ENCODE measurements at places on chromosomes 3 and 15.

DNA sequence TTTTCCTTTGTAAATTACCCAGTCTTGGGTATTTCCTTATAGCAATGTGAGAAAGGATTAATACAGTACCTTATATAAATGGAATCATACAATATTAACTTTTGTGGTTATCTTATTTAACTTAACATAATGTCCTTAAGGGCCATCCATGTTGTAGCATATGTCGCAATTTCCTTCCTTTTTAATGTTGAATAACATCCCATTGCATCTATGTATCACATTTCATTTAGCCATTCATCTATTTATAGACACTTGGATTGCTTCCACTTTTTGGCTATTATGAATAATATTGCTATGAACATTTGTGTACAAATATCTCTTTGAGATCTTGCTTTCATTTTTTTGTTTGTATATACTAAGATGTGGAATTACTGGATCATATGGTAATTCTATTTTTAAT, 342.2 kb downstream of the PDCD6IP start:
- DNase-seq: peak; percentile 10

GRCh38 chr3:43217633-43218032, 68.7 kb upstream of the SNRK start:
- peak; percentile 18 for DNase-seq

DNA sequence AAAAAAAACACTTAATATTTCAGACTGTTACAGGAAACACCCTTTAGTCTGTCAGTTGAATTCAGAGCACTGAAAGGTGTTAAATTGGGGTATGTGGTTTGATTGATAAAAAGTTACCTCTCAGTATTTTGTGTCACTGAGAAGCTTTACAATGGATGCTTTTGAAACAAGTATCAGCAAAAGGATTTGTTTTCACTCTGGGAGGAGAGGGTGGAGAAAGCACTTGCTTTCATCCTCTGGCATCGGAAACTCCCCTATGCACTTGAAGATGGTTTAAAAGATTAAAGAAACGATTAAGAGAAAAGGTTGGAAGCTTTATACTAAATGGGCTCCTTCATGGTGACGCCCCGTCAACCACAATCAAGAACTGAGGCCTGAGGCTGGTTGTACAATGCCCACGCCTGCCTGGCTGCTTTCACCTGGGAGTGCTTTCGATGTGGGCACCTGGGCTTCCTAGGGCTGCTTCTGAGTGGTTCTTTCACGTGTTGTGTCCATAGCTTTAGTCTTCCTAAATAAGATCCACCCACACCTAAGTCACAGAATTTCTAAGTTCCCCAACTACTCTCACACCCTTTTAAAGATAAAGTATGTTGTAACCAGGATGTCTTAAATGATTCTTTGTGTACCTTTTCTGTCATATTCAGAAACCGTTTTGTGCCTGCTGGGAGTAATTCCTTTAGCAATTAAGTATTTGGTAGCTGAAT, 17.9 kb downstream of the TMEM43 start:
- DNase-seq: no peak

DNA sequence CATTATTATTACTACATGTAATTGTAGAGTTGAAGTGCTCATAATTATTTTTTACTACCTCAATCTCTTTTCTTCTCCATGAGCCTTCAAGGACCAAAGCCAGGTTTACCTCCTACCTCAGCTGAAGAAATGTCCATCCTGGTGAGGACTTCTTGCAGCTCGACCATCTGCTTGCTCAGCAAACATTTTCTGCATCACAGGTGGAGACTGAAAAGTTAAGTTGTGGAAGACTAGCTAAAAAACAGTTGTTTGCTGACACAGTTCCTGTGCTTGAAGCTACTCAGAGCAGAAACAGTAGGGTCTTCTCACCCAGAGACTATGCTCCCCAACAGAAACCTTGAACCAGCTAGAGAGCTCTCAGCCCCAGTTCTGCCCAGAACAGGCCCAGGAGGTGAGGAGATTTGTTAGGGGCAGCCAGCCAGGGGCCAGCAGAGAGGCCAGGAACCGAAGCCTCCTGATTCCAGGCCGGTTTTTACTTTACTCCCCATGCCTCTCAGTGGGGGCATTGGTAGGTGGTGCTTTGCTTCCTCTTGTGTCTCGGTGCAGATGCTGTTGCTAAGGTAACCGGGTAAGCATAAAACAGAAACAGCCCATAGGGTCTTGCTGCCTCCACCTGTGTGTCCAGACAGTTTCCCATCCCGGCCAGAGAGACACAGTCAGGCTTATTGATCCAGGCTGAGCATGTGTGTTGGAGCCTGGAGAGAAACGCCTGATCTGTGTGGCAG, 54.9 kb downstream of the CCNL1 start:
- DNase-seq: no peak

GRCh38 chr15:92473756-92474155, 80.1 kb downstream of the ST8SIA2 start:
- DNase-seq: no peak

GRCh38 chr15:101023501-101024072, 104.4 kb downstream of the LRRK1 start:
- DNase-seq: no peak

DNA sequence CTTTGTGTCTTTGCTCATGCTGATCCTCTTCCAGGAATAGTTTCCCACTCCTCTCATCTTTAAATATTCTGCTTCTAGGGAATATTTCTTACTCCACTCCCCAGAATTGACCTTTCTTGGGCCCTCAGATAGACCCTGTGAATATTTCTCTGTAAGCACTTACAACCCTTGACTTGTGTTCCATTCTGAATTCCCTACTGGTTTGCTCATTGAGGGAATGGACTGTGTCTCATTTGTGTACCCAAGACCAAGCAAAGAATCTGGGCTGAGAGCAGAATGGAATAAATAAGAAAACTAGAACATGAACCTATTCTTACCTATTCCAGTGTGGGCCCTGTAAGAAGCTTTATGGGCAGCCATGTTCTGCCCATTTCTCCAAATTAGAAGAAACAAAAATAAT, 72.7 kb upstream of the TSPAN3 start:
- no peak for DNase-seq

- DNase-seq: no peak
Observed at GRCh38 chr3:121481106-121481880, 64.5 kb downstream of the POLQ start.

- DNase-seq: no peak
Observed at GRCh38 chr3:76267851-76268380, 482.6 kb upstream of the ZNF717 start.

DNA sequence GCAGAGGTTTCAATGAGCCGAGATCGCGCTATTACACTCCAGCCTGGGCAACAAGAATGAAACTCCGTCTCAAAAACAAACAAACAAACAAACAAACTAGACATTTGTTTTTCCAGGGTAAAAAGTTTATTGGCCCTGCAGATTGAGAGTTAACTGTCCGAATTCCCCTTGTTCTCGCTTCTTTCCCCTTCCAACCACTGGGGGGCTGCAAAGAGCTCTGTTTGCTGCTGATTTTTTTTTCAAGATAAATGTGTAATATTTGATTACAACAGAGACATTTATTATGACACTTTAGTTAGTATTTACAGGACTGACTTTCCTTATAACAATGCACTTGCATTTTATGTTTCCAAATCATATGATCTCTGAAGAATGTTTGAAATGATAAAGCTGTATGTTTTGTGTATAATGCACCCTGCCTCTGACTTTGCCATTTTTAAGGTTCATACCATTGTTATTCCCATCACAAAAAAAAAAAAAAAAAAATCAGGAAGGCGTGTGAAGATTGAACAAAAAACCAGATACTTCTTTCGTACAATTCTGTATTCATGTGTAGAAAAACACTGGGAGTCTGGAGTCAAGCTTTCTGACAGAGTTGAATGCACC, 2.8 kb downstream of the CLSTN2 start:
- peak; percentile 36 for DNase-seq

DNA sequence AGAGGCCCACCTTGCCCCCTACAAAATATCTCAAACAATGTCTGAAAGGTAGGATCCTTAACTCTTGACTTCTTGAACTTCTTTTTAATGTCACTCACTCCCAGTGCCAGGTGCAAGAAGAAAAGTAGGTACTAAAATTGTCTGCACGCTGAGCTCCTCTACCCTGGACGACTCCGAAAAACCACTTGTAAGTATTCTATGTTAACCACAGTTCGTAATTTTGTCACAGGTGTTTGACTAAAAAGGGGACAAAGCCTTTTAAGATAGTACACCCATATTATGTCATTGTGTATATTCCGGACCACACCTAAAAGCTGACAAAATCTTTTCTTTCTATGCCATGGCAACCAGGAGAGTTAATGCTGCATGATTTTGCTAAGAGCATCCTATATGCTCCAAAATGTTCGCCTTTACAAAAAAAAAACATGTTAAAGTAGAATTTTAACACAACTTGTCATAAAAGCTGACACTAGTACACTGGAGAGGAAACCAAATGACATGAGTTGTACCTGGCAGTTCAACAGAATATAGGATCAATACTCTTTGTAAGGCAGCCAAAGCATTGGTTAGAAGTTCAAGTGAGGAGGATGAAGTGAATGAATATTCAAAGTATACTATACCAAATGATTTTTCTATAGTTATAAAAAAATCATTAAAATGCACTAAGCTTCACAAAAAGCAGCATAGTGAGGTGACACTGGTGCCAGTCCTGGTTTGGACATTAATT, 210.5 kb downstream of the FOXP1 start:
- DNase-seq: no peak

DNA sequence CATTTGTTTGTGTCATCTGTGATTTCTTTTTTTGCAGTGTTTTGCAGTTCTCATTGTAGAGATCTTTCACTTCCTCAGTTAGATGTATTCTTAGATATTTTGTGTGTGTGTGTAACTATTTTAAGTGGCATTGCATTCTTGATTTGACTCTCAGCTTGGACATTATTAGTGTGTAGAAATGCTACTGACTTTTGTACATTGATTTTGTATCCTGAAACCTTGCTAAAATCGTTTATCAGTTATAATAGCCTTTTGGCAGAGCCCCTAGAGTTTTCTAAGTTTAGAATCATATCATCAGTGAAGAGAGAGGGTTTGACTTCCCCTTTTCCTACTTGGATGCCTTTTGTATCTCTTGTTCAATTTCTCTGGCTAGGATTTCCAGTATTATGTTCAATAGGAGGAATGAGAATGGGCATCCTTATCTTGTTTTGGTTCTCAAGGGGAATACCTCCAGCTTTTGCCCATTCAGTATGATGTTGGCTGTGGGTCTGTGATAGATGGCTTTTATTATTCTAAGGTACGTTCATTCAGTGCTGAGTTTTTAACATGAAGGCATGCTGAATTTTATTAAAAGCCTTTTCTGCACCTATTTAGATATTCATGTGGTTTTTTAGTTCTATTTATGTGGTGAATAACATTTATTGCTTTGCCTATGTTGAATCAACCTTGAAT, 211.7 kb downstream of the MBNL1 start:
- no peak for DNase-seq

- peak; percentile 83 for DNase-seq
Observed at GRCh38 chr3:143266511-143266910, 146.9 kb downstream of the CHST2 start.

- peak; percentile 12 for DNase-seq
Observed at GRCh38 chr15:96234109-96234892, 96.2 kb upstream of the NR2F2 start.

- no peak for DNase-seq
Observed at GRCh38 chr3:122233101-122233952, 49.9 kb downstream of the CASR start.

DNA sequence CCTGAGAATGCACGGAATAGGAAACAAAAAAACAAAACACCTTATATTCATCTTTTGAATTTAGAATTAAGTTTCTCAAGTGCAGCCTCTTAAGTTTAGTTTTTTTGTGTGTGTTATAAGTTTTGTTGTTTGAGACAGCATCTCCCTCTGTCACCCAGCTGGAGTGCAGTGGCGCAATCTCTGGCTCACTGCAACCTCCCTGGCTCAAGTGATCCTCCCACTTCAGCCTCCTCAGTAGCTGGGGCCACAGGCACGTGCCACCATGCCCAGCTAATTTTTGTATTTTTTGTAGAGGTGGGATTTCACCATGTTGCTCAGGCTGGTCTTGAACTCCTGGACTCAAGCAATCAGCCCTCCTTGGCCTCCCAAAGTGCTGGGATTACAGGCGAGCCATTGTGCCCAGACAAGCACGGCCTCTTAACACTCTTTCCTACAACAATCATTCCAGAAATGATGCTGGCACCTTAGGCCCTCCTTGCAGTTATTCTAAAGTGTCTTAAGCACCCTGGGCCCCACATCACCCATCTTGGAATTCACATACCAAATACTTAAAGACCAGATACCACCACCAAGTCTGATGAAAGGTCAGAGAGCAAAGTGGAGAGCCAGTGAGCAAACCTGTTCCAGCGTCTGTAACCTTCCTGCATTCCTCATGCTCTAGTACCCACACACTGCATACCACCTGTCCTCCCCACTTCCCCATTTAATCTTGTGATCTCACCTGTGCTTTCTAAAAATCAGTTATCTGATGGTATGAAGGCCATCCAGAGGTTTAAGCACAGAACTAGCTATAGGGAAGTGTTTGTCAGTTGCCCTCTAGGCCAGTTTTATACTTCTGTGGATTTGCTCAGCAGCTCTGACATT, 6.9 kb upstream of the SPG11 start:
- DNase-seq: no peak

- DNase-seq: peak; percentile 20
Observed at GRCh38 chr3:99167071-99167470, 265.6 kb upstream of the DCBLD2 start.

DNA sequence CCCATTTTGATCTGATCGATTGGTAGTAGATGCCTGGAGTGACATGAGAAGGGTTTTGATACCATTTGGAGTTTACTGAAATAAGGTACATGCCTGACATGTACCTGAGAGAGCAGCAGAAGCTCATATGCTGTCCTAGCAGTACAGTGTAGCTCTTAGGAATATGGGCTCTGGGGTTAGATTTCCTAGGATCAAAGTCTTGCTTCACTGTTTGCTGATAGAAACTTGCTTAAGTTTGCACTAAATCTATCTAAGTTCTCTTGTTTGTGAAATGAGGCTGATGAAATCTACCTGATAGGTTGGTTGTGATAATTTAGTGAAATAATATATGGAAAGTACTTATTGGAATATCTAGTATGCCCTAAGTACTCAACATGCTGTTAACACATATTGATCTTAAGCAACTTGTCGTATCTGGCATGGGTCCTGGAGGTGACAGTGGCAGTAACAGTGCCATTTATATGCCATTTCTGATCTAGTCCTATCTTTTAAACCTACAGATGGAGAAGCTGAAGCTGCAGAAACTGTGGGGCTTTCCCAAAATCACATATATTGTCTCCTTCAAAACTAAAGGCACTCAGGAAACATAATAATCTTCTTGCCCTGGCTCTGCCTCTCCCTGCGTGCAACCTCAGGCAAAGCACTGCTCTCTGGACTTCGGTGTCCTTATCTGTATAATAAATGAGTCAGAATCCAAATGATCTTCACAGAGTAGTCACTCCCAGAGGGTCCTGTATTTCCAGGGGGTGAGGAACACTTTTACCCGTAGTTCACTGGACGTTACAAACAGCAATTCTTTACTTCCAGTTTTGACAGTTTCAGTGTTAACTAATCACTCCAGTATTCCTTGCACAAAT, 223.6 kb upstream of the SETMAR start:
- no peak for DNase-seq

- no peak for DNase-seq
Observed at GRCh38 chr3:170863816-170864215, 6.2 kb downstream of the RPL22L1 start.

DNA sequence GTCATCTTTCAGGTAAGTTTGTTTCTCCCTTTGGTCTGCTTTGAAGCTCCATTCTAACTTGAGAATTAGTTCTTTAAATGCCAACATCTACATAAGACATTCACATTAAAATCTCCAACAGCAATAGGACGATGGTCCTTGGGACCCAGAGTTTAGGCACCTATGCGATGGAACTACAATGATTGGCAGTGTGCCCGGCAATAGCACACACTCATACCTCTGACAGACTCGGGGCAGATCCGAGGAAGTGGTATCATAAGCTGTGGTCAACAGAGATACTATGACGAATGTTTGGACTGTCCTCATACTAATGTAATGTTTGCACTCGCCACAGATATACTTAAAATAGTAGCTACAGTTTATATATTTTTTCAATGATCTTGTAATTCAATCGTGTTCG, 34.2 kb upstream of the NR2F2 start:
- no peak for DNase-seq
